ENCODE measurements at places on chromosomes 6 and 20.

- no peak for DNase-seq
Measured at GRCh38 chr6:83917001-83917400, 57.5 kb downstream of the CYB5R4 start.

DNA sequence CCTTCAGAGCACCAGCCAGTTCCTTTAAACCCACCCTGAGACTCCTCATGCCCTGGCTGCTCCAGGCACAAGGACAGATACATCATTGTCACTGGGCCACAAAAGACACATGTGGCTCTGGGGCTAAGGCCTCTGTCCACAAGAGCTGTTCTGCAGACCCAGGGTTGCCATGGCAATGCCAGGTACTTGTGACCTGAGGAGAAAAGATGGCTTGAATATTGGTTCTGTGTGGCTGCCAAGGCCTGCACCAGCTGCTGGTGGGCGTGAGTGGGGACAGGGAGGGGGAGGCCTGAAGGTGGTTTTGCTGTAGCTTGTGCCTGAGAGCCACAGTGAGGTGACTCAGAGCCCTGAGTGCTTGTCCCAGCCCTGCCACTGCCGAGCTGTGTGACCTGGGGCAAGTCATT is 31.8 kb downstream of the SAYSD1 start:
- DNase-seq = no peak

DNA sequence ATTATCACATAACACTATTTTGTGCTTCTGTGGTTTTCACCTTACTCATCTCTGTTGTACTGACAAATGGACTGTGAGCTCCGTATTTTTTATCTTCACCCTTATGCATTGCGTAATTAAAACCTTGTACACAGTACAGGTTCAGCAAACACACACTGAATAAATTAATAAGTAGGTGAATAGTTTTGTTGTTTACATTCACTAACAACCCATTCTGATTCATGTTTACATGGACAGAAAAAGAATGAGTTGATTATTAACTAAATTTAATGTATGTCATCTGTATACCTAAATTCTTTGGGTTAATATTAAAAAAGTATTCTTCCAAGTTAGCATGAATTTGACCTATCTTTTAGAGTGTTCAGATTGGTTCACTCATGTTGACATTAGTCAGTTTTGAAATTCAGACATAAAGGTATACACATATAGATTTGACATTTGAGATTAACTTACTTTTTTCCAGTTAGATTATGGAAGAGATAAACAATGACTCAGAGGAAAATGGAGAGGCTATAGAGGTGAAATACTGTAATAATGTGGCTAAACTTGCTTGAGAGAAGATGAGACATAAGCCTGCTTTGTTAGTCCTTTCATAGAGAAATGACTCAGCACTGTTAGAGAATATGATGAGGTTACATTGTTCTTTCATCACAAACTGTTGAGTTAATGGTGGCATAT is 541.7 kb upstream of the FLRT3 start:
- no peak for DNase-seq

GRCh38 chr20:20624914-20625313 is 87.5 kb downstream of the RALGAPA2 start:
- DNase-seq = no peak

- DNase-seq = no peak
Measured at GRCh38 chr20:32432277-32432676, 74.1 kb downstream of the ASXL1 start.

DNA sequence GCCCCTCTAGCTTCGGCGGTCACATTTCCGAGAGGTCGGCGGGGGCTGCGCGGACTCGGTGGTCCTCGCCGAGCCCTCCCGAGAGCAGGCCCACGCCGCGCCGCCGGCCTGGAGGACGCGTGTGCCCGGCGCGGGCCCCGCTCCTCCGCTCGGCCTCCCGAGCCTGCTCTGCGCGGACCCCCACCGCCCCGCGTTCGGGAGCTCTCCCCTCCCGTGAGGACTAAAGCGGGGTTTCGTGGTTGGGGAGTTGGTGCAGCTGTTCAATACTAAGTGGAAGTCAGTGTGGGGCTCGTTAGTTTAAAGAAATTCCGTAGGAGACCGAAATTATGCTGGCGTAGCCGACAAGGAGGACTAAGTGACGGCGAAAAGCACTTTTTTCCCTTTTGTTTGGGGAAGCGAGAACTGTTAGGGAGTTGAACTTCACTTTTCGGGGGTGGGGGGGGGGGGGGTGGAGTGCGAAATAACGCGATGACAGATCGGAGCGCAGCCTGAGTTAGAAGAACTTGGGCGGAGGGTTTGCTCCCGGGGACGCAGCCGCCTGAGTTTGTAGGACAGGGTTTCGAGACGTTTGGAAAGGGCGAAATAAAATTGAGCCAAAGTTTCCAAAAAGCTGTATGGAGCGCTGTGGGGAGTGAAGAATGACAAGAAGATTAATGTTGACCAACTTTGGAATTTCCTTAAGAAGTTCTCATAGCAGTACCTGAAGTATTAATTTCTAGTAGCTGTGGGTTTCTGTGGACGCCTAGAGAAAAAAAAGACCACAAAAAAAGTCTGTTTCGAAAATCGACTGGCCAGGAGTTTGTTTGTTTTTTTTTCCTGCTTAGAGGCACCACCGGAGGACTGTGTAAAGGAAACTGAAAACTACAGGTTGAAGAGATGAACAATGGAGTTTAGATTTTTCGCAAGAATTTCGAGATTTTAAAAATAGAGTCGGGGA is 1.4 kb downstream of the QKI start:
- DNase-seq = no peak

DNA sequence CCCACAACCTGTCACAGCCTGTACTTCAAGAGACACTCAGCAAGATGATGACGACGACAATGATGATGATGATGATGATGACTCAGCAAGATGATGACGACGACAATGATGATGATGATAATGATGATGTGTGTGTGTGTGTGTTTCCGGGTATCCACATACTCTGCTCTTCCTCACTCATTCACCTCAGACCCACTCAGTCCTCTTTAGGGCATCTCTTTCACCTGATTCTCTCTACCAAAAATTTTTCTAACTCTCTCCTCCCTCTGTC is 1.2 kb upstream of the EIF6 start:
- no peak for DNase-seq

DNA sequence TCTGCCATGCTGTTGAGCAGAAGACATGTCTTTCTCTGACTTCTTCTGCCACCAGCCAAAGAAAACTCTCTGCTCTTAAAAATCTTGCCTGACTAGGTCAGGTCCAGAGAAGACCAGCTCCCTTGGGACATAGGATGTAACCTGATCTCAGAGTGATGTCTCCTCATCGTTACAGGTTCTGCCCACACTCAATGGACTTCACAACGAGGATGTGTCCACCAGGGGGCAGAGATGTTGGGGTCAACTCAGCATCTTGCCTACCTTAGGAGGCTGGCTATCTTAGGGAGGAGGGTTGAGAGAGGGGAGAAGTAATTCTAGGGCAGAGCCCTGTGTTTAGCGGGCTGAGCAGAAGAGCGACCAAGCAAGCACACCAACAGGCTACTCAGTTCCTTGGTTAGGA is 207.6 kb upstream of the CDH4 start:
- no peak for DNase-seq

DNA sequence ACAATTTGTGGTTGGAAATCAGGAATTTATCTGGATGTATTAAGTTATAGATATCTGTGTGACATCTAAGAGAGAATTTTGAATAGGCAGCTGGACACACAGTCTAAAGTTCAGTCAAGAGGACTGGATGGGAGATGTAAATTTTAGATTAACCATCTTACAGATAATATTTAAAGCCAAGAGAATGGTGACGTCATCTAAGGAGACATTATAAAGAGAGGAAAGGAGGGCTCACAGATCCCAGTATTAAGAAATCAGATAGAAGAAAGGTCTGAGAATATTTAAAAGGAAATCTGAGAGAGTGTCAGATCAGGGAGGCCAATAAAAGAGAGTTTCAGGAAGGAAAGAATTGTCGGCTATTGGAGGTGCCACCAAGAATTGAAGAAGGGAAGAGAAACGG is 9.4 kb downstream of the COL19A1 start:
- no peak for DNase-seq

- no peak for DNase-seq
Measured at GRCh38 chr20:36018208-36018988, 50.0 kb downstream of the CNBD2 start.

GRCh38 chr6:129946439-129947140 is 71.8 kb upstream of the L3MBTL3 start:
- no peak for DNase-seq

DNA sequence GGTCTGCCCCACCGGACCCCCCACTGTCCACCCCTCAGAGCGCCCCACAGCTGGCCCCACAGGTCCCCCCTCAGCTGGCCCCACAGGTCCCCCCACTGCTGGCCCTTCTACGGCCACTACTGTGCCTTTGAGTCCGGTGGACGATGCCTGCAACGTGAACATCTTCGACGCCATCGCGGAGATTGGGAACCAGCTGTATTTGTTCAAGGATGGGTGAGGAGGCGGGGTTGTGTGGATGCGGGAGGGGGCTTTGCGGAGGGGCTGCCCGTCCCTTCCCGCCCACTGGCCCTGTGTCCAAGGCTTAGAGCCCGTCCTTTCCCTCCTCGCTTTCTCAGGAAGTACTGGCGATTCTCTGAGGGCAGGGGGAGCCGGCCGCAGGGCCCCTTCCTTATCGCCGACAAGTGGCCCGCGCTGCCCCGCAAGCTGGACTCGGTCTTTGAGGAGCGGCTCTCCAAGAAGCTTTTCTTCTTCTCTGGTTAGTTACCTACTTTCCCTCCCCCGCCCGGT is 4.7 kb downstream of the MMP9 start:
- no peak for DNase-seq

- no peak for DNase-seq
Measured at GRCh38 chr6:88141561-88142296, 24.4 kb downstream of the CNR1 start.

DNA sequence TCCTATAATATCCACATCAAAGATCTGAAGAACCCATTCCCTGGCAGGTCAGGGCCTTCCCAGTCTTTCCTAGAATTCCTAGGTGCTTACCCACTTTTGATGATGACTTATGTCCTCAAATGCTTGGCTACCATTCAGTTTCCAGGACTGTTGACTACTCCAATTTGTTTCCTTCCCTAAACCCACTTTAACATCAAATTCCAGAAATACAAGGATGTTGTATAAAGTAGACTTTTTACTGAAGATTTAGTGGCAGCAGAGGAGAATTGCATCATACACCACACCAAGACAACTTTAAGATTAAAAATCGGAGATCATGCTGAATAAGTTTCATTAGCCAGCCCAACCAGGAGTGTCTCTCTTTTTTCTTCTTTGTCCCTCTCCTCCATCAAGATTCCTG is 203.3 kb upstream of the LAMP5 start:
- DNase-seq = no peak

DNA sequence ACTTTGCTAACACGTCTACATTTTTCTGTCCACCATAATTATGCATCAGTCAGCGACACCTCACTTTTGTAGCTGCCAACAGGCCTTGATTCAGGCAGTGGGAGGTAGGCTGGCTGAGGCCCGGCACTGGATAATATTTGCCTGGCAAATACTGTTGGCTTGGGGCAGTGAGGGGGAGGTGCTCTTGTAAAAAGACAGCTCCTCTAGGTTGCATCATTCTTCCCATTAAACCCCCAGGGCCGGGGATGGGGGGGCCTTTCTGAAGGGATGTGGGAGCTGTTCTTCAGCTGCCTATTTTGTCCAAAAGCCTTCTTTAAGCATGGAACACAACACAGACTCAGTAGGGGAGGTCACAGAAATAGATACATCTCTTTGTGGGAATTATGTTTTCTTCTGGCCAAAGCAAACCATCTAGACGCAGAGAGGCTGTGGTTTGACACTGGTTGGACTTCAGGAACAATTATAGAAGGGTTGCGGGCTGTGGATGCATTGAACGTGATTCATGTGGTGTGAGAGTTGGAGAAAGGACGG is 338.3 kb upstream of the NT5E start:
- DNase-seq = no peak

DNA sequence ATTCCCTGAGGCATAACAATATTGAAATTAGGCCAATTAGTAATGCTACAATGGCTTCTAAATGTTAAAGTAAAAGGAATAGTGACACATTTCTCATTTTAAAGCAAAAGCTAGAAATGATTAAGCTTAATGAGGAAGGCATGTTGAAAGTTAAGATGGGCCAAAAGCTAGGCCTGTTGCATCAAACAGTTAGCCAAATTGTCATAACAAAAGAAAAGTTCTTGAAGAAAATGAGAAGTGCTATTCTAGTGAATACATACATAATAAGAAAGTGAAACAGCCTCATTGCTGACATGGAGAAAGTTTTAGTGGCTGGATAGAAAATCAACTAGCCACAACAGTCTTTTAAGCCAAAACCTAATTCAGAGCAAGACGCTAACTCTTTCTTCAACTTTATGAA is 12.9 kb downstream of the OR2A4 start:
- DNase-seq = no peak

DNA sequence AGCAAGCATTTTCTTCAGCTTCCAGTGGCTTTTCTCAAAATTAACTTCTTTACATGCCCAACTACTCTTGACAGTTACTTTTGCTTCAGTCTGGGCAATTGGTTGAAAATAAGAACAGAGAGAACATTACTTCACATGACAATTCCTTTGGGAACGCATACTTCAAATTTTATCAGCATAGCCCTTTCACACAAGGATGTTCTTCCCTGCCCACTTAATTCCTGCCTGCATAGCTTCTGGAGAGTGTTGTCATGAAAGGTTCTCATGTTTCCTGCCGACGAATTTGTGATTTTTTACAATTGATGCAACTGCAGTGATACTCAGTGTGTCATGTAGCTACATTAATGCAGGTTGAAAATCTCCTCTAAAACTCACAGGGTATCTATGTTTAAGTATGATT is 22.0 kb upstream of the SNRNP48 start:
- no peak for DNase-seq

GRCh38 chr6:2979819-2980464 is 8.6 kb upstream of the SERPINB6 start:
- no peak for DNase-seq

GRCh38 chr20:17957505-17958363 is 10.9 kb downstream of the SNX5 start:
- DNase-seq = no peak

- DNase-seq = no peak
Measured at GRCh38 chr6:110573537-110573936, 97.1 kb upstream of the SLC22A16 start.

DNA sequence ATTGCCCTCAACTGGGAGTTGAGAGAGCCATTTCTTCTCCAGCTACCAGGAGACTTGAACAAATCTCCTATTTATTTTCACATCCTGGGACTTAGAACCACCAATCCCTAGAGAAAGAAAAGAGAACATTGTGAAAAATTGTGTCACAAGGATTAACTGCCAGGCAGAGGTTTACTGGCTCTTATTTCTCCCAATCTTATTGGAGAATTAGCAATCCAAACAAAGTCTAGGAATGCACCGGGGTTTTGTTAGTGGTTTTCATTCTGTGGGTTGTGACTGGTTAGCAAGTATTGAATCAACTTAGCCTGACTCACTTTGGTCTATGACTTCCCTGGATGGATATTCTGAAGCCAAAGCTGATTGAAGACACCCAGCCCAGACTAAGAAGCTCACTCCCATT is 21.2 kb upstream of the ENPP5 start:
- DNase-seq = no peak

- no peak for DNase-seq
Measured at GRCh38 chr20:37348792-37349516, 3.0 kb downstream of the SRC start.

GRCh38 chr6:132998418-132998817 is 184.0 kb downstream of the RPS12 start:
- DNase-seq = no peak

GRCh38 chr20:46965477-46965876 is 70.8 kb downstream of the EYA2 start:
- DNase-seq = no peak
